ENCODE measurements at places on chromosomes 7 and 10.

GRCh38 chr10:73916761-73917470 lies 6.0 kb downstream of the PLAU start:
- DNase-seq, result no peak

- DNase-seq, result no peak
Observed at GRCh38 chr7:128911423-128912031, 1.0 kb upstream of the KCP start.

DNA sequence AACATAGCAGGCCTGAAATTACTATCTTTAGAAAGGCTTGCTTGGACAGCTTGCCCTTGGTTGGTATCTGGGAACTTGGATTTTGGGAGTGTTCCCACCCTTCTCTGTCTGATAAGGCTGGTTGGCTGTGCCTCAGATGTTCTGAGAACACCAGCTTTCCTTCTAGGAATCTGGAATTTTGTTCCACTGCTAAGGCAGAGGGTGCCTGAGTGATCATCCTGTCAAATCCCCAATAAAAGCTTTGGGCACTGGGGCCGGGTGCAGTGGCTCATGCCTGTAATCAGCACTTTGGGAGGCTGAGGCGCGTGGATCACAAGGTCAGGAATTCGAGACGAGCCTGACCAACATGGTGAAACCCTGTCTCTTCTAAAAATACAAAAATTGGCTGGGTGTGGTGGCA lies 5.0 kb downstream of the TRUB1 start:
- DNase-seq, result no peak

DNA sequence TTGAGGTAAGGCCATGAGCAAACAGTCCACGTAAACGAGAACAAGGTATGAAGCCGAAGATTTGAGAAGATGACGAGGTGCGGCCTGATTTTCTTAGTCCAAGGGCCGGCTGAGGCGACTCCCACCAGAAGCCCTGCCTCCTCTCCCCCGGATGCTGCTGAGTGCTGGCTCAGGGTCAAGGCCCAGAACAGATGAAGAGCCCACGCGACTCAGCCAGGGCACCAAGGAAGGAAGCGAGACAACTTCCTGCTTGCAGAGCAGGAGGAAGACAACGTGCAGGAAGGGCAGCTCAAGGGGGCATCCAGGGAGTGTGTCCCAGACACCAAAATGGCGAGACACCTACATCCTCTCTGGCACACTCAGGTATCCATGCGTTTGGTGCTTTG lies 99.5 kb downstream of the CYTH3 start:
- no peak for DNase-seq

DNA sequence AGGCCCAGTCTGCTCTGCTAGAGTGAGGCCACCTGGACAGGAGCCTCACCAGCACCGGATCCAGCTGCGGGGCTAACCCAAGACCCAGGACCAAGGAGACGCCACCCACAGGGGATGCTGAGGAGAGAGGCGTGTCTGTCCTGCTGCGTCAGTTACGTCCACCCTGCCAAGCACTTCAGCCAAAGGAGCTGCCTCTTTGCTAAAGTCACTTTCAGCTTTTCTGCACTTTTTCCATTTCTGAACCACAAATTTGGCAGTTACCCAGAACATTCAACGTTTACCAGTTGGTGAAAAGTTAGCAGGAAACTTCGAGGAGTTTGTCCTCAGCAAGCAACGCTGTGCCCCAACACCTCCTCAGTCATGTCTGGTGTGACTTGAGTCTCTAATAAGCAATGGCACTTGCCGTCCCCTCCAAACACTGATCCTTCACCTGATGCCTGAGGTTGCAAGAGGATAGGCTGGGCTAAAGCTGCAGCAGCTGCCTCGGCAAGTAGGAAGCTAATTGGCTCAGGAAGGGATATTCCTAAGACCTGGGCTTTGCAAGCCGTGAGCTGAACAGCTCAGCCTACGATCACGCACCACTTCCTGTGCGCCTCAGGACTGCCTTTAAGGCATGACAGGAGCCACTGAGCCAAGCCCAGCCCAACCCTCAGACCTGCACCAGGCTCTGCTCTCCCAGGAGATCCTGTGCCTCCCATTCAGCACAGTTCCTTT lies 40.1 kb downstream of the KCNH2 start:
- no peak for DNase-seq

- no peak for DNase-seq
Observed at GRCh38 chr7:16795624-16796023, 9.2 kb downstream of the AGR2 start.

DNA sequence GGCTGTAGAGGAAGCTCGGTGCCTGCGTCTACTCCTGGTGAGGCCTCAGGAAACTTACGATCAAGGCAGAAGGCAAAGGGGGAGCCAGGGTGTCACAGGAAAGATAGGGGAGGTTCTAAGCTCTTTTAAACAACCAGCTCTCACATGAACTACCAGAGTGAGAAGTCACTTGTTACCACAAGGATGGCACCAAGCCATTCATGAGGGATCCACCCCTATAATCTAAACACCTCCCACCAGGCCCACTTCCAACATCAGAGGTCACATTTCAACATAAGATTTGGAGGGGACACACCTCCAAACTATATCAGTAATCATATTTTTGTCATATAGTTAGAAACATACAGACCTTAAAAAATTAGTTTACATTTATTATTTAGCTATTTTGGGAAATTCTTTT lies 9.4 kb downstream of the NOC3L start:
- DNase-seq, result no peak

DNA sequence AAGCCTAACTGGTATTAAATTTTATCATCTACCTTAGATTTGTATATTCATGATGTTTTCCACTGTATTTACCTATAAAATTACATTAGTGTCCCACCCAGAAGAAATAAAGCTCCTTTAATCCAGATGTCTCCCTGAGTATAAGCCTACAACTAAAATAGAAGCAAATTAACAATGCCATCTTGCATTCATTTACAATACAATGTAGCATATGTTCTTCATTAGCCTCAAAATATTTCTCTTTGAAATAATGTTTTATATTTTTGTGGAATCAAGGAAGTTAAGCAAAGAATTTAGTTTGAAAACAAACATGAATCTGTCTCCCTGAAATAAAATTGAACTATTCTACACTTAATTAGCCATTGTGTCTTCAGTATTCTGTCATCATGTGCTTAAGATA lies 112.3 kb downstream of the CACNA2D1 start:
- no peak for DNase-seq

DNA sequence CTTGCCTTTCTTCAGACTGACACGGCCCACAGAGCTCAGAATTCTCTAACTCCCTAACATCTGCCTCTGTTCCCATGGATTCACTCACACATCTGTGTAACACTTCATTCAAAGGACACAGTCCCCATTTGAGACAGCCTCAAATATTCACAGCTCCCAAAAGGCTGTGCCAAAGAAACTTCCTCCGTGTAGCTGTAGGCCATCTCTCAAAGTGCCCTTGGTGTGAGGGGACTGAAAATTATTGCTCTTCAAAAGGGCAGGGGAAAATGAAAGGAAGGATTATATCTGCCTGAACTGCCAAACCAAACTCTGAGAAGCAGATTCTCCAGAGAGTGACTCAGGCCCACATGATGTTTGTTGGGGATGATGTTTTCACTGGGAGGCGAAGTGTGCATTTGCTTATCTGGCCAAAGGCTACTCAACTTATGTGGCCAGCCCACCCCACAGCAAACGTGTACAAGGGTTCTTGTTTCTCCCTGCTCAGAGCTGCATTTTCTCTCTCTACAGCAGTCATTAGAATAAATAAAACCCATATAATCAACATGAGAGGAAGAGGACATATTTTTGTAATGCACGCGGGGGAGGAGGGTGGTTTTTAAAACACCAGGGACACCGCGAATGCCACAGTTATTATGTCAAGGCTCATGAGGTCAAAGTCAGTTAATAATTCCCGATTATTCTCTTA lies 302.4 kb upstream of the NFE2L3 start:
- DNase-seq, result peak; percentile 62

DNA sequence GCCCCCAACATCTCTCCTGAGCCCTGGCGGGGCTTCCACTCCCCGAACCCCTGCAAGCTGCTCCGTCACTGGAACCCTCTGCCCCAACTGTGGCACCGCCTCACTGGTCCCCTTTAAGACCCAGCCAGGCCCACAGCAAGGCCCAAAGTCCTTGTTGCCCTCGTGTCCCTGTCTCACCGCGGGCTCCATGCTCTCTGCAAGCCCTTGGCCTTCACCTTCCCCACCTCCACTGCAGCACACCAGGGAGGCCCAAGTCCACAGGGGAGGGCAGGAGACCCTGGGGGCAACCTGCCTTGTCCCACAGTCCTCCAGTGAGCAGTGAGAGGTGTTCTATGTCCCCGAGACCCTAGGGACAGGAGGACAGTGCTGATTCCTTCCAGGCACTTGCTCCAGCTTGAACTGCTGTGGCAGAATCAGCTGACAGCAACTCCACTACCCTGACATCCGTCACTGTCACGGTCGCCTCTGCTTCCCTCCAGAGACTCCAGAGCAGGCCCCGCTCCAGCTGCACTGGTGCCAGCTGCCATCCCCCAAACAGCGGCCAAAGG lies 105.3 kb downstream of the CYTH3 start:
- no peak for DNase-seq

- no peak for DNase-seq
Observed at GRCh38 chr7:17560516-17560915, 262.1 kb downstream of the AHR start.

GRCh38 chr7:51114501-51114900 lies 202.1 kb downstream of the COBL start:
- DNase-seq, result no peak

DNA sequence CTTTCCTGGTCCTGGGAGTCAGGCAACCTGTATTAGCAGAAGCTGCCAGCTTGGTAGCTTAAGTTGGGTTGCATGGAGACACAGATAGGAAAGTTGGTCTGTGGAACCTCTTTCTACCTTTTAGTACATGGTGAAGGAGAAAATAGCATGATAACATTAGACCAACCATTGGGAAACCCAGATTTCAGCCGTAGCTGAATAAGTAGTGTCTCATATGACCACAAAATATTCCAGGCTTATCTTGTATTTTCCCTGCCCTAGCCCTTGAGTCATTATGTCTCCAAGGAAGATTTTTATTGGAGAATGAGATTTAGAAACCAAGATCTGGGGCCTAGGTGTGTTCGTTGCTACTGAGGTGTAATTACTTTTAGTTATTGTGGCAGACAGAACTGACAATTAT lies 67.2 kb downstream of the CCSER2 start:
- DNase-seq, result no peak

- no peak for DNase-seq
Observed at GRCh38 chr10:30215141-30215540, 133.9 kb downstream of the MTPAP start.

DNA sequence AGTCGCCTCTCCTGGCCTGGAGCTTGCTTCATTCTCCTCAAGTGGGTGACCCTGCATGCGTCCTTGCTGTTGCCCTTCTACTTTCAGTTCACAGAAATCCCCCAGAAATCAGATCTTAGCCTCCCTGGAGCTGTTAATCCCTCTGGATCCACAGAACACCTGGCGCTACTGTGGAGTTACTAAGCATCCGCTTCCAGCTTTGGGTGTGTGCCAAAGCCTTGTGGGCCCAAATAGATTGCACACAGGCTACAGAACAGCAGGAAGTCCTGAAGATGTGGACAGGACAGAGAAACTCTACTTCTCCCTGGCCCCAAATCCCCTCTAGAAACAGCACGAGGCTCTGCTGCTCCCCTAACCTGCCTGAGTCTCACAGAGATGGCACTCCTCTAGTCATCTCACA lies 36.6 kb upstream of the PDLIM1 start:
- DNase-seq, result no peak

DNA sequence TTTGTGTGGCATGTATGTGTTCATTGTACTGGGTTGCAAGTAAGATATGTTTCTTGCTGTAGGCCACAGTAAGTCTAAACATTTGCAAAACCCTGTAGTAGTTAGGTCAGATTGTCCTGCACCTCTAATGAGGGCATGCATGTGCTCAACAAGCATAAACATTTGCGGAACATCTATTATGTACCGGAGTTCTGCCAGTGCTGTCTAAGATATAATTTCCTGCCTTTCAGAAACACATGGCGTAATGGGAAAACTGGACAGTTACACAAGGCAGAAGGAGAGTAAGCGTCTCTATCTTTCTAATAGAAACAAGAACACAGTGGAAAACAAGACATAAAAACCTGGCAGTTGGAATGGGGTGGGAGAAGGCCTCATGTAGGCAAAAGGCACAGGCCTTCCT lies 2.8 kb downstream of the ABCB8 start:
- no peak for DNase-seq

DNA sequence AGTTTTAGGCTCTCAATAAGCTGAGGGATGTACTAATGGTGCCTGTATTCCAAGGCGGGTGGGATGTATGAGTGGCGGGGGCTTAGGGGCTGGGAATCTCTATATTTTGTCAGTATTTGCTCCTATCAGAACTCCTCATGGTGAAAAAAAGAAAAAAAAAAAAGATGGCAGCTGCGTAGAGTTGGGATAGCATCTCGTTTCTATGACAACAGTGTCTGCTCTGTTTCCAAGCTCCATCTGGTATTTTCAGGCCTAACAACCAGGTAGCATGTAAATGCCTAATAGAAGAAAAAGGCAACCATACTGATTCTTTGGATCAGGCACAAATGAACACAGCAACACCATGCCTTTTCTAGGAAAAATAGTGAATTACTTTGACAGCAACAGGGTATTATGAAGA lies 11.7 kb upstream of the CCDC172 start:
- no peak for DNase-seq

GRCh38 chr7:39696631-39697030 lies 73.3 kb downstream of the RALA start:
- DNase-seq, result no peak

DNA sequence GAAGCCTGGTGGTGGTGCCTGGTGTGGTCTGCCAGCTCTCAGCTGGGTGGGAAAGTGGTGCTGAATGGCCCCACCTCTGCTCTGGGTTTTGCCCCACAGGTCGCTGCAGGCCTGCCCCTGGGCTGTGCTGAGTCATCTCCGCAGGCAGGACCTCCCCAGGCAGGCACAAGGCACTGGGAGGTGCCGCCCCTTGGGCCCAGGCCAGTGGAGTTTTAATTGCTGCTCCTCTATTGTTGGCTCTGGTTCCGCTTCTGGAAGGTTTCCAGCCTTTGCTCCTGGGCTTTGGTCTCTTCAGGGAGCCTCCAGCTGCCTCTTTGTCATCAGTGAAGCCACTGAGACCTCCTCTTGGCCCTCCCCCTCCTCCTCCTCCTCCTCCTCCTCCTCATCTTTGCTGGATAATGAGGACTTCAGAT lies 180.3 kb upstream of the GRB10 start:
- peak; percentile 79 for DNase-seq

GRCh38 chr7:30752979-30753378 lies 1.0 kb downstream of the INMT start:
- no peak for DNase-seq

- no peak for DNase-seq
Observed at GRCh38 chr10:98186681-98187080, 52.2 kb downstream of the R3HCC1L start.

- no peak for DNase-seq
Observed at GRCh38 chr7:4784799-4785198, 9.4 kb downstream of the AP5Z1 start.

- no peak for DNase-seq
Observed at GRCh38 chr10:124711145-124711544, 33.0 kb downstream of the FAM53B start.

GRCh38 chr7:102991540-102992214 lies 78.9 kb downstream of the LRRC17 start:
- DNase-seq, result peak; percentile 92

GRCh38 chr10:83667594-83667993 lies 471.7 kb upstream of the GHITM start:
- DNase-seq, result no peak
